ENCODE measurements at places on chromosomes 4 and X.
A peak's percentile ranks its signal among the peaks of the same experiment; 100 is the strongest.

- peak; percentile 51 for DNase-seq
Observed at GRCh38 chrX:81120936-81121371, 80.8 kb downstream of the HMGN5 start.

DNA sequence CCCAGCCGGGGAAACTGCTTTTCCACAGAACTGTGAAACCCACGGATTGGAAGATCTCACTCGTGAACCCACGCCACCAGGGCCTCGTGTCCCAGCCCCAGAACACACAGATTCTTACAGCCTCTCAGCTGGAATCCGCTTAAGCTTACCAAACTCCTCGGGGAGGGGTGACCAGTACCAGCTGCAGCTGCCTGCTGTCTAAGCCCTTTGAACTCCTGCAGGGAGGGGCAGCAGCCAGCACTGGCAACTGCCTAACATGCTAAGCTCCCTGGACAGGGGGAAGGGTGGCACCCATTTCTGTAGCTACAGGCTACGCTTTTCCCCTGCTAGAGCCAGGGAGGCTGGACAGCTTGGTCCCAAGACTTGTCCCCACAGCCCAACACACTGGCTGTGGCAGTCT, 38.4 kb downstream of the TBL1X start:
- DNase-seq: no peak

- no peak for DNase-seq
Observed at GRCh38 chr4:110609044-110609750, 13.7 kb downstream of the PITX2 start.

DNA sequence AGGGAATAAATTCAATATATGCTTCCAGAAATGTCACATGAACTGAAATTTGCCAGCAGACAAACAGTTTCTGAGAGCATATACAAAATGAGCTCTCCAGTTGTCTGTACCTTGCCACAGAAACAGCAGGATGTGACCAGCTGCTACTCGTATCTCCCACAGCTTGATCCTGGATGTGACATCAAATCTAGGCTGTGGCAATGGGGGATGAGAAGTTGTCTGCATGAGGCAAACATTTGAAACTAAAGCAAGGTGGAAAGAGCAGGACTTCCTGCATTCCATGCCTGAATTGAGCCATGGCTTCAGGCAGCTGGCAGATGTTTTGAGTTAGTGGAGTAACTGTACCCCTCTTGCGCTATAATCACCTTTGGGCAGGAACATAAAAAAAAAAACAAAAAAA, 1724.0 kb downstream of the RPA4 start:
- DNase-seq: no peak

- no peak for DNase-seq
Observed at GRCh38 chr4:107252571-107252970, 216.5 kb upstream of the DKK2 start.

DNA sequence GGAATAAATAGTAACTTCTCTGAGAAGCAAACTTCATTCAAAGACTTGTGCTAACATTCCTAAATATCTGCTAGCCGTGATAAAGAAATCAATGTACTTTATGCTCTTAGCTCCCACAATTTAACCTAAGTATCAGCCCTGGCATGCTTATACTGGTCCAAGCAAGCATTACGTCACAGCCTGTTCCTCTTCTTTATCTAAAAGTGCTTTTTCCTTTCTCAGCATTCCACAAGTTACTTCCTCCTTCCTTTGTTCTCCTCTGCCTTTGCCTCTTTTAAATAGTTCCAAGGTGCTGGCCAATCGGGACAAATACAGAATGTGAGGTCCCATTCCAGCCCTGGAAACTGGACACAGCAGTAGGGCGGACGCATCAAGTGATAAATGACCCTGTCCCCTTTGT, 249.6 kb downstream of the DHRSX start:
- no peak for DNase-seq

GRCh38 chr4:105551965-105552746, at the start of gene ARHGEF38:
ARHGEF38 (plus strand) TSS chr4:105552620; CDS start chr4:105552766, 146 bp downstream.
- DNase-seq: no peak

DNA sequence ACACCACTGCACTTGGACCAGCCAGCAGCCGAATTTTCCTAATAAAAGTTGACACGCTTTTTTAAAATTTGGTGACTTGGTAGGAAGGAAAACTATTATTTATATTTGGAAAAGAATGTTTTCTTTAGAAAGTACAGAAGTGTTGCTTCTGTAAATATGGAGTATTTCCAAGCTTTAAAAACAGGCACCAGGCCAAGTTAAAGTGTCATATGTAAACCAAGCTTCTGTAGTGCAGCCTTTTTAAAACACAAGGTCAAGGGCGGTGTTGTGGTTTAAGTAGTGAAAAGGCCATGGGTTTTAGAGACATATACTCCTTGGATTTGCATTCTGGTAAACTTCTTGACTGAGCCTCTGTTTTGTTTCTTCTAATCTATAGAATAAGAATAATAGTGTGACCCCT, 62.7 kb downstream of the TRIM2 start:
- no peak for DNase-seq

DNA sequence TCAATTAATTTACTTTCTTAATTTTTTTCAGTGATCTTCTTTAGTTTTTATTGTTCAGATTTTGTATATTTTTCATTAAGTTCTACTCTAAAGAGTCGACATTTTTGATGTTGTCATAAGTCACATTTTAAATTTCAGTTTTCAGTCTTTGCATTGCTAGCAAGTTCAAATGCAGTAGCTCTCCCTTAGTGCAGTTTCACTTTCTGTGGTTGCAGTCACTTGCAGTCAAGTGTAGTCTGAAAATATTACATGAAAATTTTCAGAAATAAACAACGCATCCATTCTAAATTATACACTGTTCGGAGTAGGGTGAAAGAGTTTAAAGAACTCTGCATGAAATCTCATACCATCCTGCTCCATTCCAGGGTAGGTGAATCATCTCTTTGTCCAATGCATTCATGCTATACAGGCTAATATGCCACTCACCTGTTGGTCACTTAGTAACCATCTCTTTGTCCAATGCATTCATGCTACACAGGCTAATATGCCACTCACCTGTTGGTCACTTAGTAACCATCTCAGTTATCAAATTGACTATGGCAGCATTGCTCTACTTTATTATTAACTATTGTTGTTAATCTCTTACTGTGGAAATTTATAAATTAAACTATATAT, 356.9 kb downstream of the STPG2 start:
- no peak for DNase-seq

DNA sequence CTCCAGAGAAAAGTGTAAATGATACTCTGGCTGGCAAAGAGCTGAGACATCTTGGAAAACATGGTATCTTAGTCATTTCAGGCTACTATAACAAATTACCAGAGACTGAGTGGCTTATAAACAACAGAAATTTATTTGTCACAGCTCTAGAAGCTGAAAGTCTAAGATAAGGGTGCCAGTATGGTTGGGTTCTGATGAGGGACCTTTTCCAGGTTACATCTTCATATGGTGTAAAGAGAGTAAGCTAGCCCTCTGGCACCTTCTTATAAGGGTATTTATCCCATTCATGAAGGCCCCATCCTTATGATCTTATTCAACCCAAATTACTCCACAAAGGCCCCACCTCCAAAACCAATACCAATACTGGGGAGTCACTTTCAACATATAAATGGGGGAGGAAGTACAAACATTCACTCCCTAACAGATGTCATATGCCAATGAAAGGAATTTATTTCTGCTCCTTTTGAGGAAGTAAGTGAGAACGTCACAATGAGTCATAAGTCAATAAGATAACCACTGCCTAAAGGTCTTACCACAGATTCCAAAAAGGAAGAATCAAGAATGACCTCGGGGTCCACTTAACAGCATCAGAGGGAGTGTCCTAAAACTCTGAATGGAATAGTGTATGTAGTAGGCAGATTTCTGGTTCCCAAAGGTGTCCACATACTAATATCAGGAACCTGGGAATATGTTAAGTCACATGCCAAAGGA, 246.6 kb downstream of the OPHN1 start:
- DNase-seq: no peak

- DNase-seq: peak; percentile 85
Observed at GRCh38 chr4:183348706-183349659, 26.8 kb upstream of the CLDN24 start.
